ENCODE measurements at places on chromosomes 12 and 14.

DNA sequence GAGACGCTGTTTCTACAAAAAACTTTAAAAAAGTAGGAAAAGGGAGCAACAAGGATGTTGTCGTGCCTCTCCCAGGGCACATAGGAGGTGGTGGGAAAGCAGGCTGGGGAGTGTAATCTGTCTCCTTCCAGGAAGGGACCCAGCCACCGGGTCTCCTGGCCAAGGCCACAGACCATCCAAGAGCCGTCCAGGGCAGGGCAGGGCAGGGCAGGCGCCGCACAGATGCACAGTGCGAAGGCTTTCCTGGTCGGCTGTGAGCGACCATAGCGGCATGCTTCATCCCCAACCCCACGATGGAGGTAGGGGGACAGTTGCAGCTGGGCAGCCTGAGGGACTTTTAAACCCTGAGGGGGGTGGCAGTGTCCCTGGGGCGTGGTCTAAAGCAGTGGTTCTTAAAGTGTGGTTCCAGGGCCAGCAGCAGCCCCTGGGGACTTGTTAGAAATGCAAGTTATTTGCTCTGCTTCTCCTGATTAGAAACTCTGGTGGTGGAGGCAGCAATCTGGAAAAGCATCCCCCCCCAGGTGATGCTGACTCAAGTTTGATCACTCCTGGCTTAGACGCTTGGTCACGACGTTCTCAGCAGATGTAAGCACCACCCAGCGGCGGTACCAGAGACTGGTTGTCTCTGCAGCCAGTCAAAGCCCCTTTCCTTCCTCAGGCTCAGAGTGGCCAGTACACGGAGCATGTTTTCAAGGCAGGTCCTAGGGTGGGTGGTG is 197.4 kb upstream of the PRMT8 start:
- no peak for DNase-seq

- DNase-seq = no peak
Observed at GRCh38 chr14:81684696-81685095, 151.0 kb upstream of the SEL1L start.

GRCh38 chr14:103830511-103831270 is 16.7 kb downstream of the PPP1R13B start:
- no peak for DNase-seq

DNA sequence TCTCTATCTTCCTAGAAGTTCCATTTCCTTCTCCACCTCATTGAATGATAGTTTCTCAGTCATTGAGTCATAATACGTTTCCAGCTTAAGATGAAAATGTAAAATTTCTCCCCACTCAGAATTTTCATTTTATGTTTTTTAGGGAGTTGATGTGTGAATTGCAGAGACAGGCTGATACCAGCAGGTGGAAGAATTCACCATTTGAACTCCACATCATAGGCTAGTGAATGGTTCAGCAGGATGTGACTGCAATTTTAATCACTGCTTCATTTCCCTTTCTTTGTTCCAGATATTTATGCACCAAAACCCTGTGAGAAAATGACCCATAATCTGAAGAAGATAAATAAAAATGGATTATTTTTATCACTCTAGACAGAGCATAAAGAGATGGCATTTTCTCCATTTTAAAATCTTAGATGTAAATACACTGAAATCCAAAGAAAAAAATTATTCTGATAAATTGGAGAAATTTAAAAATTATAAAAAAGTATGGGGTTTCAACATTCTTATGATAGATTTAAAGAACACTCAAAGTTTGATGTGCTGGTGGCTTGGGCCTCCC is 10.6 kb upstream of the PYGL start:
- DNase-seq = no peak

GRCh38 chr12:105100207-105100985 is 7.1 kb upstream of the WASHC4 start:
- no peak for DNase-seq

GRCh38 chr12:107288414-107289127 is 195.2 kb upstream of the CRY1 start:
- DNase-seq = no peak

GRCh38 chr14:80850197-80850814 is 91.2 kb downstream of the CEP128 start:
- DNase-seq = no peak

- no peak for DNase-seq
Observed at GRCh38 chr12:103386451-103386850, 109.3 kb downstream of the C12orf42 start.

- no peak for DNase-seq
Observed at GRCh38 chr14:51593397-51593796, 58.3 kb upstream of the FRMD6 start.

- DNase-seq = no peak
Observed at GRCh38 chr14:34334329-34334728, 127.7 kb downstream of the SPTSSA start.

DNA sequence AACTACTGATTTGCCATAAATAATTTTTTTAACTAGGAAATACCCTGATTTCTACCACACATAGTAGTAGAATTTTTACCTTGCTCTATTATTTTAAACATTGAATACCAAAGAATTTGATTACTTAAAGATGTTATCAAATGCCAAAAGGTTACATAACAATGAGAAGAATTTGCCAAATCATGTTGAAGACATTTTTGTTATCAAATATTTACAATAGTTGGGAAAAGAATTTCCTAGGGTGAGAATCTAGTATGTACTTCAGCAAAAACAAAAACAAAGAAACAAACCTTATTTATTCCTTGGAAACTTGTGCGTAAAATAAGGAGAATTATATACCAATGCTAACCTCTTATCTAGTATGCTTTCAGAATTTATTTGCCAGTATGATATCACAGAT is 107.2 kb downstream of the SCAF11 start:
- DNase-seq = no peak

DNA sequence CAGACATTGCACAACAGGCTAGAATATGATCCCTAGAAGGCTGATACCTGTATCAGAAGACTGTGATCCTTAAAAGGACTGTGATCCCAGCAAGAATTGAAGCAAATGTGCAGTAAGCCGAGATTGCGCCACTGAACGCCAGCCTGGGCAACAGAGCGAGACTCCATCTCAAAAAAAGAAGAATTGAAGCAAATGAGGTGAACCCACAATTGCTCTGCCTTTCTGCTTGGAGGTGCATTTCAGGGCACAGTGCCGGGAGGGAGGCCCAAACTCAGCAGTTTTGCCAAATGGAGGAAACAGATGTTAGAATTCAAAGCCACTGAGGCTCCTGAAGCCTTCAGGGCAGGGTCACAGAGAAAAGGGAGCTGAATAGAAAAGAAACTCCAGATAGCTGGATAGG is 61.1 kb upstream of the COCH start:
- no peak for DNase-seq

GRCh38 chr12:15709551-15709950 is 79.6 kb downstream of the EPS8 start:
- DNase-seq = no peak

GRCh38 chr12:129494766-129495165 is 409.1 kb downstream of the TMEM132D start:
- DNase-seq = no peak

- no peak for DNase-seq
Observed at GRCh38 chr12:51744235-51744634, 104.3 kb downstream of the FIGNL2 start.

DNA sequence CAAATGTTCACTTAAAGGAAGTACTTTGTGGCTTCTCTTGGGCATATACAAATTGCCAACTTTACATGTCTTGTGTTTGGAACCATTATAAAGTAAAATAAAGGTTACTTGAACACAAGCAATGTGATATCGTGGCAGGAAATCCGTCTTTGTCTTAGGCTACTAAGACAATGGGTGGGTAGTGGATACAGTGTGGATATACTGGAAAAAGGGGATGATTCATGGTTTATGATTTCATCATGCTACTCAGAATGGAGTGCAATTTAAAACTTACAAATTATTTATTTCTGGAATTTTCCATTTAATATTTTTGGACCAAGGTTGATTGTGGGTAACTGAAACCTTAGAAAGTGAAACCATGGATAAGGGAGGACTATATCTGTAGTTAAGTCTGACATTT is 48.4 kb downstream of the MYRFL start:
- no peak for DNase-seq

- no peak for DNase-seq
Observed at GRCh38 chr12:89539426-89540223, 13.8 kb upstream of the POC1B start.

DNA sequence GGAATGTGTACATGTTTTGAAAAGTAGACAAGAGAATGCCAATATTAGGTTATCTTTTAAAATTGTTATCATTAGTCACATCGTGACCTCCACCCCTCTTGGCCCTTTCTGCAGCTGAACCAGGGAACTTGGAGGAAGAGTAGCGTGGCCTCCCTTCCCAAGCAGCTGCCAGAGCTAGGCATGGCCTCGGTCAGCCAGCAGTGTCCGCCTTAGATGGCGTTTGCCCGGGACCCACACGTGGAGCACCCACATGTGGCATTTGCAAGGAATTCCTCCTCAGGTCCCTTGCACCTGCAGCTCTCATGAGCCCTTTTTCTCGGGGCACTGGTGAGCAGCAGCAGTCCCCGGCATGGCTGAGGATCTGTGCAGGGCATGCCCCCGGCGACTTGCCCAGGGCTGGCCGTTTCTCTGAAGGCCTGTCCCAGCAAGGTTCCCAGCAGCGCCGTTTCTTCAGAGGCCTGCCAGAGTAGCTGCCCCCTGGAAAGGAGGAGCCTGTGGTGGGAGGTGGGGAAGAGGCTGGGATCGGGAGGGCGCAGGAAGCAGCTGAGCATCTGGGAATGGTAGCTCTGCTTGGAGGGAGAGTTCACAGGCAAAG is 10.8 kb downstream of the JDP2 start:
- DNase-seq = no peak

DNA sequence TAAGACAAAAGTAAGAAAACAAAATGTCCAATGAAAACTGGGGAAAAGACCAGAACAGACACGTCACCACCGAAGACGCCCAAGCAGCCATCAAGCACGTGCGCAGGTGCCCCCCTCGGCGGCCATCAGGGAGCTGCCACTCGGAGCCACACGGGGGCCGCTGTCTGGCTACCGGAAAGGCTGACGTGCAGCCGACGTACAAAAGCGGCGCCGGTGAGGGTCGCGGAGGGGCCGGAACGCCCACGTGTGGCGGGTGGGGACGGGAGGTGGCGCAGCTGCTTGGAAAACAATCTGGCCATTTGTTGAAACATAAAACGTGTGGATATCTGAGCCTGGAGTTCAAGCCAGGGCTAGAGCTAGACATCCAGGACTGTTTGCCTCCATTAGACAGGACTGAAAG is 60.7 kb downstream of the GALNT9 start:
- DNase-seq = no peak

DNA sequence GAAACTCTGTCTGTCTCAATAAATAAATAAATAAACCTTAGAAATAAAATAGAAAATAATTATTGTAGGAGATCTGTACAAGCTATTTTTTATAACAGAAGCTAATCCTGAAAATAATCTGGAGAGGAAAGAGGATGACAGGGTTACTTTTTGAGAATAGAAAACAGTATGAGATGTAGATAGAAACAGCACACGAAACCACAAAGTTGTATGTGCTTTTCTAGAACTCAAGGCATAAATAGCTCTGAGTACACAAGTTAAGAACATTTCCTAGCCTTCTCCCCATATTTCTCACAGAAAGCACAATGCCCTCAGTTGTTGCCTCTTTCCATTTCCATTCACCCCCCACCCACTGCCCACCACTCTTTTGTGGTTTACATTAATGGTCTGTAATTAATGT is 35.7 kb downstream of the SLC38A4 start:
- DNase-seq = no peak

- DNase-seq = no peak
Observed at GRCh38 chr14:22557846-22558220, 31.2 kb downstream of the DAD1 start.

DNA sequence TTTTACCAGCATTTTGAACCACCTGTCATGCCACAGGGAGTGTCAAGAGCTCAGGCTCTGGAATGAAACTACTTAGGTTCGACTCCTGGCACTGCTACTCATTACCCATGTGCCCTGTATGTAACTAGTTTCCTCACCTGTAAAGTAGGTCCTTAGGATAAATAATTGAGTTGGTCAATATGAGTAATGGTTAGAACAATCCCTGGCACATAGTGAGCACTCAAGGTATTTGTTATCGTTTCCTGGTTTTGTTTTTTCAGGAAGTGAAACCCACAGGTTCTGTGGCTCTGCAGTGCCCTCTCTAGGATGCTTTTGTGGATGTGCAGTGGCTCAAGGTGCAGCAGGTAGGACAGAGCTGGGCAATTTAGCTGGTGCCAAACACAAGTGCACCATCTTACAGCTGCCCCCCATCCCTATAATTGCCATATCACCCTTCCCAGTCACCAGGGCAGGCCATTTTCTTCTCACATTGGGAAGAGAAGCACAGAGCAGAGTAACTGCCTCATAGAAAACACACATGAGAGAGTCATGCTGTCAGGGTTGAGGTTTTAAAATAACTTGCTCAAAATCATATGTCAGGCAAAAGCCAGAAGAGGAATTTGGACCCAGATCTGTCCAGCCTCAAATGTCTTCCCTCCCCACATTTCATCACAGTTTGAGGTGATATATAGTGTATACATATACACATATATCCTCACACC is 297.5 kb downstream of the RPAP3 start:
- DNase-seq = peak; percentile 58

DNA sequence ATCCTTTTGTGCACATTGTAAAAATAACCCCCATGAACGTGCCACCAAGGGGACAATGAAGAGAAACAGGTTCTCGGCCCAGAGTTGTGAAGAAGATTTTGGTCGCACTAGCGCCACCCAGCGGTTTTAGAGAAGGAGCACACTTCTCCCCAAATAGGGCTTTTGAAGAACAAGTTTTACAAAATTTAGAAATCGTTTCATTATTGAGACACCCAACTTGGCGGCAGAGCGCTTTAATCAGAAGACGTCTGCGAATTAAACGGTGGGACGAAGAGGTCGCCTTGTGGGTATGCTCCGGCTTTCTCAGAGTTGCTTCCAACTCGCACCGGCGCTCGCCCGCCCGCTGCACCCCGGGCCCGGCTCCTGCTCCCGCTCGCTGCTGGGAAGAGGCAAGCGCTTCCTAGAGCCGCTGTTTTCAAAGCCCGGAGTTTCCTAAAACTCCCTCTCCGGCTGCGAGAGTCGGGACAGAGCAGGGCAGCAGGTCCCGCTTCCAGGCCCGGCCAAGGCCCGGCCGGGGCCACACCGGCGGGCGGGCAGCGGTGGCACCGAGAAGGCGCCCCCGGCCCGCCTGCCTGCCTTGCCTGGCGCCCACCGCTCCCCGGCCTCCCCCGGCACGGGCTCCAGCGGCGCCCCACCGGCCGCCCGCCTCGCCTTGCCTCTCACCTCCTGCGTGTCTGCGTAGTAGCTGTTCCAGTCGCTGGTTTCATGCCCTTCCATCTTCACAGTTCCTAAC is 645 bp downstream of the FOXA1 start:
- DNase-seq = no peak

- no peak for DNase-seq
Observed at GRCh38 chr12:9240776-9241175, 32.6 kb upstream of the PZP start.

DNA sequence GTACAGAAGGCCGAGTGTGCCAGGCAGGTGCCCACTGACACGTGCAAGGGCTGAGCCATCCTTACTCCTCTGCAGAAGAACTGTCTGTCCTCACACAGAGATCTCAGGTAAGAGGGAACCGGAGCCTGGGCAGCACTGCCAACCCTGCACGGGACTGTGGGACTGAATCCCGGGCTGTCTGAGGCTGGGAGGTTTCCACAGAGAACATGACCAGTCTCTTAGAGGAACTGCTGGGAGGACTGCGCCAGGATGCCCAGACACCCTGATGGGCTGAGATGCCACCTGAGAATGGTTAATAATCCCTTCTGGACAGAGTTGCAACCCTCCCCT is 302.9 kb upstream of the SFSWAP start:
- DNase-seq = no peak

Measured in CD4-positive, alpha-beta T cell treated with Interleukin-6 for 4 hours (primary cell).